A549 treated with CpdA at 1 μM for 4 hours (cell line): ENCODE measurements at places on chromosomes 16 and 17. TPM values are rescaled to one million over a fixed set of nuclear protein-coding genes. Genes with fewer than 3 reads are reported as not detected.

CASKIN1 gene
- total RNA-seq: 0.44 to 3.9 TPM (median 0.57 TPM) in 5 replicates

C17orf100 gene
- total RNA-seq: 2.3 to 3.1 TPM (median 2.9 TPM) in 5 replicates

RAB26 gene
- total RNA-seq: 1.8 to 4.3 TPM (median 4.1 TPM) in 5 replicates

IL32 gene
- total RNA-seq: 22.4 to 36.7 TPM (median 28.1 TPM) in 5 replicates

CA4 gene
- 0.13 to 0.33 TPM (median 0.26 TPM) in 3 of 5 replicates, not detected in the others for total RNA-seq

MED13 gene
- 19.6 to 23.5 TPM (median 21.8 TPM) in 5 replicates for total RNA-seq

MAPT gene
- total RNA-seq: 1.5 to 1.9 TPM (median 1.6 TPM) in 5 replicates

TUBB3 gene
- total RNA-seq: 177 to 263 TPM (median 233 TPM) in 5 replicates

DUSP3 gene
- 58.4 to 63.0 TPM (median 62.0 TPM) in 5 replicates for total RNA-seq

MYO15B gene
- 38.9 to 58.8 TPM (median 48.5 TPM) in 5 replicates for total RNA-seq

NPW gene
- 0.79 to 1.5 TPM (median 1.2 TPM) in 4 of 5 replicates, not detected in the other for total RNA-seq
